Stimulated activated CD4-positive, alpha-beta T cell treated with anti-CD3 and anti-CD28 coated beads, Interleukin-4, amount 100 ng/mL, for 48 hours (primary cell): ENCODE measurements at places on chromosomes 5 and 9.

GRCh38 chr9:84831377-84831776, 161.8 kb downstream of the NTRK2 start:
- DNase-seq: no peak

- DNase-seq: no peak
Measured at GRCh38 chr9:94031946-94032345, 52.3 kb upstream of the PTPDC1 start.

GRCh38 chr5:82091617-82092016, 119.8 kb downstream of the ATG10 start:
- no peak for DNase-seq

GRCh38 chr9:3243683-3244082, 282.1 kb downstream of the RFX3 start:
- no peak for DNase-seq

DNA sequence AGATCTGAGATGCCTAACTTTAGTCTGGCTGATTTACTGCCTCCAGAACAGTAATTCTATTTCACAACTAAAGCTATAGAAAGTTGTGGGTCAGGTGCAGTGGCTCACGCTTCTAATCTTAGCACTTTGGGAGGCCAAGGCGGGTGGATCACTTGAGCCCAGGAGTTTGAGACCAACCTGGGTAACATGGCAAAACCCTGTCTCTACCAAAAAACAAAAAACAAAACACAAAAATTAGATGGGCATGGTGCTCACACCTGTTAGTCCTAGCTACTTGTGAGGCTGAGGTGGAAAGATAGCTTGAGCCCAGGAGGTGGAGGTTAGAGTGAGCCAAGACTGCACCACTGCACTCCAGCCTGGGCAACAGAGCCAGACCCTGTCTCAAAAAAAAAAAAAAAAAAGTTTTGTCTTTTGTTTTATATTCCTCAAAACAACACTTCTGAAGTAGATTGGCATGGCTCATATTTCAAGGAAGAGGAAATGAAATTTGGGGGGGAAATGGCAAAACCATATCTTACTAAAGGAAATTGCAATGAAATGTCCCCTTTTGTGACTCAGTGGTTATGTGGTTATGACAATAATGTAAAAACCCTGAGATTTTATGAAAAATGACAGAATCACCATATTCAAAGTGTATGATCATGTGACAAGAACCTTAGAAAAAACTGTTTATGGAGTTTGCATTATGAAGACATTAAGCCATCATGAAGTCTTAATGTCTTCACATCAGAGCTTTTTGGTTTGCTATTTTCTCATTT, 16.2 kb downstream of the FNBP1 start:
- DNase-seq: no peak

DNA sequence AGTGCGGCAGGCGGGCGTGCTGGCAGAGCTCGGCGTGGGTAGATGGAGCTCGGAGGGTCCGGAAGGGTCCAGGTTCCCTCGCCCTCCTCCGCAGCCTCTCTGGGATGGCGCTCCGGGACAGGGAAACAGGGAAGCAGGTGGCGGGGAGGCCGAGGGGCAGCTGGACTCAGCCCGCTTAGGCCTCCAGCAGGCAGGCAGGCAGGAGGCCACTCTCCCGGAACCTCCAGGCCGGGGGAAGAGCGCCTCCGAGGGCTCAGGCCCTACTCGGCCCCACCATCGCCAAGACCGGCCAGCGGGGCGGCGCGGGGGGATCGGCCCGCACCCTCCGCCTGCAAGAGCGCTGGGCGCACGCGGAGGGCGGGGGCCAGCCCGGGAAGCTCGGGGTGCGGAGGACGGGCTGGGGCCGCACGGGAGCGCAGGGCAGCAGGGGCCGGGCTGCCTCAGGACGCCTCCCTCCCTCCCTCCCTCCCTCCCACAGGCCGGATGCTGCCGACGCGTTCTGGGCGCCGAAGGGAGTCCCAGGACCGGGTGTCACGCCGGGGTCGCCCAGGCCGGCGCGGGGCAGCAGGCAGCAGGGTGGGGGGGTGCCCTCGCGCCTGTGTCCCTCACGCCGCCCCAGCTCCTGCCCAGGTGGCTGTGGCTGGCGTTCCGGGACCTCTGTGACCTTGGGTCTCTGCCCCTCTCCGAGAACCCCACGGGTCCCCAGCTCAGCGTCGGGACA, 977 bp downstream of the MGAT4B start:
- no peak for DNase-seq

DNA sequence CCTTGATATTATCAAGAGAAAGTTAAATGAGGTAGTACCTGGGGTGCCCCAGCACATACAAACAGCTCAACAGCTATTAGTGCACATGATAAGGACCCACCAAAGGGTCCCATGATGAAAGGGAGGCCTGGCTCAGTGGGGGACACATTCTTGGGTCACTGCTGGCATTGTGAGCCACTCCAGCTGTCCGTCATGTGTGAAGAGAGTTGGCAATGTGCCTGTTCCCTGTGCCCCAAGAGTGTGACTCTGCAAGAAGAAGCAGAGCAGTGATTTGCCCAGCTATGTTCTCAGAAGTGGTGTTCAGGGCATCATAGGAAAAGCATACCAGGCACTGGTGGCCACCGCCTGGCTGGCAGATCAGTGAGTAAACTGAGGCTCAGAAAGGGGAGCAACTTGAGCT, 37.1 kb upstream of the TDRD7 start:
- no peak for DNase-seq

- no peak for DNase-seq
Measured at GRCh38 chr5:36089989-36090388, 23.3 kb upstream of the UGT3A2 start.

GRCh38 chr9:94839398-94839797, 112.9 kb downstream of the AOPEP start:
- DNase-seq: no peak

DNA sequence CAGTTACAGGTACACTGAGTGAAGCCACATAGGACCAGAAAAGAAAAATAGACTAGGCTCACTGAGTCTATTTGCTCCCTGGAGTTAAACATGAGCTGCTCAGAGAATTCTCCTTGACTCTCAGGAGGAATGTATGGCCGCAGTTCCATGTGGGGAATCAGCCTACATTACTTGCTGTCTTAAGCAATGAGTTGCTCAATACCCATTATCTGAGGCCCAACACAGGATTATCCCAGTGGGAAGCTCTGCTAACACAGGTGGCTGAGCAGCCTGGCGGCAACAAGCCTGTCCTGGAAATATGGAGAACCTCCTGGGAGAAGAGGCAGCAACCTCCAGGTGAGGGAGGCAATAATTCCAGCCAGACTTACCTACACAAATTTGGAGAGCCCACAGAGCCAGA, 177.5 kb upstream of the NREP start:
- no peak for DNase-seq

DNA sequence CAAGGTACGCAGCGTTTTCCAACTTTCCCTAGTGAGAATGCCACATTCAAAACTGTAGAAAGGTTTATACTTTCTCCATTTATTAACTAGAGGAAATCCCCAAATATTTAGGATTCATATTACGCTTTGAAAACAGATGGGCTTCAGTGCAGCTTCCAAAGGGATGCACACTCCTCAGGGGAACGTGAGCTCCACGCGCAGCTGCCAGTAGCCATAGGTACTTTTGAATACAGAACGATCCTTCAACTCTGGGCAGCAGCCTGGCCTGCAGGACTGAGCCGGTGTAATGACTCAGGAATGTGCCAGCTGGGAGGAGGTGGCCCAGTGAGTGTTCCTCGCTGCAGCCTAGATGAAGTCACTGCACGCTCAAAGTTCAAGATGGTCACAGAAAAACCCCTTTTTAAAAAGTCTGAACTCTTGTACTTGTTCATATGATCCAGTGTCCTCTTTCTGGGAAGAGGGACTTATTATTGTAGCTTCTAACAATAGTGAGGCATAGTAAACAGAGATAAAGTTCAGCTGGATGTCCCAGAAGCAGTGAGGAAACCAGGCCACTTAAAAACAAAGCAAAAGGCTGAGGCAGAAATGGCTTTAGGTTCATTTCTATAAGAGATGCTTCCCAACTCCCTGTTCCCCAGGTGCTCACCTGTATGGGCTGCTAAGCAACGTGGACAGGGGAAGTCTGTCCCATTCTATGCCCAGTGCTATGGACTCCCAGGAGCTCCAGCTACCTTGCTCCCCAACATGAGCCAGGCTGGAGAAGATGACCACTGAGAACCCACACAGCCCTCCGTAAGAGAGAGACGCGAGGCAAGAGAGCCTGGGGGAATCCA, 130.0 kb downstream of the LHFPL2 start:
- DNase-seq: no peak
